ENCODE measurements at places on chromosomes 2 and 18.

DNA sequence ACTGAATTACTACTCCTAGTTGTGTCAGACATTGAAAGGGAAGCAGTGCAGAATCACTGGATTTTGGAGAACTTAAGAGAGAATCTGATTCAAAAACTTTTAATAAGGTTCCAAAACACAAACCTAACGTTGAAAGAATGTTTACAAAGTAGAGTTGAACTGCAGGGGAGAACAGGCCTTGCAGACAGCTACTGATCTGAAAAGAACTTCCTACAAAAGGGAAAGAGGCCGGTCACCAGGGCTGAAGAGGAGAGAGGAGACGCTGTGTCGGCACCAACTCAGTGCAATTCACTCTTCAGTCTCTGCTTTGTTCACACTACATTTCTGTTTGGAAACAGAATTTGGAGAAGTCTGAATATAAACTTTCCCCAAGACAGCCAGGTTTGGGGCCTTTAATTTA lies 124.0 kb downstream of the GAREM1 start:
- no peak for DNase-seq

GRCh38 chr2:236223675-236224074 lies 40.5 kb downstream of the ASB18 start:
- no peak for DNase-seq

GRCh38 chr18:45874491-45875184 lies 49.2 kb downstream of the SIGLEC15 start:
- no peak for DNase-seq

DNA sequence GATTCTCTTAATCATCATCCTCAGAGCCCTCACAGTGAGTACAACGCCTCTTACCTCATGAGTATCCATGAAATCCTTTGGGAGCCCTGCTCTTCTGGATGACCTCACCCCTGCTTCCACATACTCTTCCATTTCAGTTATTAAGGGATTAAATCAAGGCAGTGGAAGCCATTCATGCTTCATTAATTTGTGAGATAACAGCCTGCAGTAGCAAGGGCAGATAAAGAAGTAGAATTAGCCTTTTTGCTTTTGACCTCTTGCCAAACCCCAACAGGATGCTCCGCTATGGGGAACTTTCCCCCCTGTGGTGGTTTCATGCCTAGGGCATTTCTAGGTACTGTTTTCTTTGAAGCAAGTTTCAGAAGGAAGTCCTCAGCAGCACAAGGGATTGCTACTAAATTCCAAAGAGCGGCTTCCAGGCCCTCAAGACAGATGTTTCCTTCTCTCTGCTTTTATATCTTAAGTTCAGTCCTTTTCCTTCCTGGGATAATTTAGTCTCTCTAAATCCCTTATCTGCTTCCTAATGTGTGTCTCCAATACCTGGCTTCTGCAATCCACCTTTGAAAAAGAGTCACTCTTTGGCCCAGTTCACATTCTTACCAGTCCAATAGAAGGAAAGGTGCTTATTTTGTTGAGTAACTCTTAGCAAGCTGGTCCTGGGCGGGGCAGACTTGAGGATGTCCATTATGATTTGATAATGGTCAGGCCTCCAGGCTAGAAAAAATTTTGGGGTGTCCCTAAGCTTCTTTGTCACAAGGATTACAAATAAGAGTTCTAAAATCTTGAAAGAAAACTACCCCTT lies 76.9 kb downstream of the MYO1B start:
- no peak for DNase-seq

DNA sequence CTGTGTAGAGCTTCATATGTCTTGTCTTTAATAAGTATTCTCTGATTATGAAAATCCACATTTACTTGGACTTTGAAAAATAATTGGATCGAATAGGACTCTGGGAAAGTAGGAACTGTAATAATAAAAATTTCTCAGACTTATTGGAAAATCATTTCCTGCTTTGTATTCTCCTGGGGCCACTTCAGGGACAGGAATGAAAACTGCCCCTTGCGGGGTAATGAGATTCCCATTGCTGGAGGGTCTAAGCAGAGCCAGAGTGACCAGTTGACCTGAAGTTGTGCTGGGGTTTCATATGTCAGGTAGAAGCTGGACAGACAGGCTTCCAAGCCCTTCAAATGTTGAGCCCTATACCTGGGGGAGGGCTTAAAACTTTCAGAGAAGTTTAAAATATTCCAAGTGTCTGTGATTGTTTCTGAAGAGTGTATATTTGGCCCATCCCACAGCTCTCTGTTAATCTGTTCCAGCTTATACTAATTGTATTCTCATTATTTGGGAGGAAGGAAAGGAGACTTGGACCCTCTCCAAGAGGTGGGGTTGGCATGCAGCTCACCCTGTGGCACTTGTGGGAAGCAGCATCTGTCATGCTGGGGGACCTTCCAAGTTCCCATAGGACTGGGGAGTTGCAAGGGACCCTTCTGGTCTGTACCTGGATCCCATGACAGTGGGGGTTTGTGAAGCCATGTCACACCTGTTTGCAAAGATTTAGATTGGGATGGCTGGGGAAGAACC lies 268.7 kb upstream of the ATP5MC3 start:
- no peak for DNase-seq

GRCh38 chr2:20423359-20423758 lies 23.5 kb upstream of the RHOB start:
- no peak for DNase-seq

DNA sequence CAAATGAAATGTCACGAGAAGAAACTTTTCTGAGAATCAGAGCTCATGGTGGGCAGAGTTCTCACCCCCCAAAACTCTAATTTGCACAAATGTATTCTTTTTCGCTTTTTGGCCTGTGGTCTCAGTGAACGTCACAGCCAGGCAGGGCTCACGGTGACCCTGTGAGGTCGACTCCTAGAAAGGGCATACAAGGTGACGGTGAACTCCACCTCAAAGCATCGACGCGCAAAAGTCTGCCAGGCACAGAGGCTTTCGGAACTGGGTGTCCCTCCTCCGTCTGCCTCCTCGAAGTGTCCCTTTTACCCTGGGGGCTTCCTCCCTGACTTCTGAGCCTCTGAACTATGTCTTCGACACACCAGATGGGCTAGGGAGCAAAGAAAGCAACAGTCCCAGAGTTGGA lies 139.2 kb upstream of the PXDN start:
- no peak for DNase-seq

GRCh38 chr2:178523596-178524134 lies 43.4 kb downstream of the PLEKHA3 start:
- no peak for DNase-seq

- DNase-seq = no peak
Observed at GRCh38 chr2:59804732-59805131, 748.7 kb downstream of the BCL11A start.

- DNase-seq = no peak
Observed at GRCh38 chr18:60145776-60146175, 226.8 kb downstream of the MC4R start.

- DNase-seq = no peak
Observed at GRCh38 chr2:75140288-75140687, 59.0 kb downstream of the TACR1 start.

- no peak for DNase-seq
Observed at GRCh38 chr2:39421354-39421753, 15.7 kb downstream of the MAP4K3 start.

DNA sequence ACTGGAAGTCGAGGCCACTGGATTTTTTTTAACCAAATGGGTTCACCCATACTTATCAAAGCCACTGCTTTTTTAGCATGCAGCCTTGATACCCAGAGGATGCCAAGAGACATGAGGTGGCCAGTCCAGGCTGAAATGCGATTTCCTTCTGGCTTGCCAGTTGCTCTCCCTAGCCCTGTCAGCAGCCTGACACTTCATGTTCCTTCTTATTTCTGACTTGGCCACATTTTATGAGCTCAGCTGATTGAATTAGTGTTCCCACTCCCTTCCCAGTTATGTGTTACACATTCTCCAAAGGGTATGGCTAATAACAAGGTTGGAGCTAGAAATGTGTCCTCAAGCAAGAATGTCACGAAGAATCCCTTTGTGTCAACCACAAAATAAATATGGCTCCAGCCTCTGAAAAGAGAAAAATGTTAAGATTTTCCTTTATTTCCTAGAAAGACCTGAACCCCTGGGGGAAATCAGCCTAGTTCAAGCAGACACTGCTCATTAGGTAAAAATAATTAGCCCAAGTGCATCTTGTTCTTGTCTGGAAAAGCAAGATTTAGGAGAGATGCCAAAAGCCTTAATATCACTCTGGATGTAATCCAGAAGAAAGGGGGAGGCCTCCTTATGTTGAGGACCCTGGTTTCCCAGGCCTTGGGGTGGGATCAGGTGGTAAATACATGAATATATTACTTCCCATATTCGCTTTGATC lies 121.7 kb upstream of the TACR1 start:
- DNase-seq = no peak

GRCh38 chr2:206981739-206982340 lies 42.5 kb downstream of the CPO start:
- peak; percentile 38 for DNase-seq

- DNase-seq = no peak
Observed at GRCh38 chr2:189602233-189602632, 21.6 kb upstream of the SLC40A1 start.

DNA sequence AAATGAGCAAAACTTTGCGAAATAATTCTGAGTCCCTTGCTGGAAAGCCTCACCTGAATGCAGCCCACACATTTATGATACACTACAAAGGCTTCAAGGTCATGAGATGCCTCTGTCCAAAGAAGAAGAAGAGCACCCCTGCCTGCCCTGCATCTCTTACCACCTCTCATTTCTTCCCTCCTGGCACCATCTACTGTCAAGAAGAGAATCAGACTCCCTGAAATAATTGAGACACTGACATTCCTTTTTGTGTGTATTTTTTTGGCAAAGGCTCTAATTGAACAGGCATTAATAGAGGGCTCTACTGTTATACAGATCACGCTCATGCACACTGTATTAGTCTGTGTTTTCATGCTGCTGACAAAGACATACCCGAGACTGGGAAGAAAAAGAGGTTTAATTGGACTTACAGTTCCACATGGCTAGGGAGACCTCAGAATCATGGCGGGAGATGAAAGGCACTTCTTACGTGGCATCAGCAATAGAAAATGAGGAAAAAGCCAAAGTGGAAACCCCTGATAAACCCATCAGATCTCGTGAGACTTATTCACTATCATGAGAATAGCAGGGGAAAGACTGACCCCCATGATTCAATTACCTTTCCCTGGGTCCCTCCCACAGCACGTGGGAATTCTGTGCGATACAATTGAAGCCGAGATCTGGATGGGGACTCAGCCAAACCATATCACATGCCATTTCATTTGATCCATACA lies 176.3 kb downstream of the ALPK2 start:
- no peak for DNase-seq

DNA sequence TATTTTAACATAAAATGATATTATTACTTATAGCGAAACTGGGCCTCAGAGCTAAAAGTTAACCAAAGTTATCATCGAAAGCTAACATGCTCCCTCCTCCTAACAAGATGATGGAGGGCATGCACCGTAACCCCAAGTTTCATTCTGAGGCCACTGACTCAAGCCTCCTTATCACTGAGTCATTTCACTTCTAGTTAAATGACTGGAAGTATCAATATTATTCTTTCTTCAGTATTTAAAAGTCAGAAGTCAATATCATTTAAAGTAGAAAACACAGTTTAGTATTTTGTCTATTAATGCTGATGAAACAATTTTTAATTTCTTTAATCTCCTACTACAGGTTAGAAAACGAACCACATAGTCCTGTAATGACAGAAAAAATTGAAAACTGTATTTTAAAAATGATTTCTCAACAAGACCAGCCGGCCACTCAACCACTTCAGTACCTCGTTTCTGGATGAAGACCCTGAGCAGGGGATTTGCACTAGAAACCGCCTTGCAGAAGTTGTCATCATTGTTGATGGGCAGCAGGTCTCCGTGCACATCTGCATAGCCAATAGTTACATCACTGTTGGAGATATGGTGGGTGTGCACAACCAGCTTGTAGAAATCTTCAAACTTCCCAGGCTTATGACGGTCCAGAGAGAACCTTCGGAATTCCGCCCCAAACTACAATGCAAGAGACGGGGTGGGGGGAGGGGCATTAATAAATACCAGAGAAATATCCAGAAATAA lies 44.9 kb downstream of the PARD6G start:
- no peak for DNase-seq
